SJSA1 (cell line): ENCODE measurements at places on chromosomes 2 and 18.

DNA sequence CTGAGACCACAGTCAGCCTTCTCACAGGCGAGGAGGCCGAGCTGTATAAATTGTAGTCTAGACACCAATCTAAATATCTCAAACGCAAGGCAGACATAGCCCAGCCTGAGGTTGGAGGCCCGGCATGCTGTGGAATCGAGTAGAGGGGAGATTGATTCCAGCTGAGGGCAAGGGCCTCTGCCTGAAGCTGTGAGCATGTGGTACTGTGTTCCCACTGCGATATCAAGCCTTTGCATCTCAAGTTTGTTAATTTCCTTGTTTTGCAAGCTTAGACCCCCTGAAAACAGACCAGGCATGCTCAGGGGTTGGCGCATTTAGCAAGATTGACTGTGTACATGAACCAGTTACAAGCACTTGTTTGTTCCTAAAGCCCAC lies 65.1 kb upstream of the FOSL2 start:
- no peak for DNase-seq

DNA sequence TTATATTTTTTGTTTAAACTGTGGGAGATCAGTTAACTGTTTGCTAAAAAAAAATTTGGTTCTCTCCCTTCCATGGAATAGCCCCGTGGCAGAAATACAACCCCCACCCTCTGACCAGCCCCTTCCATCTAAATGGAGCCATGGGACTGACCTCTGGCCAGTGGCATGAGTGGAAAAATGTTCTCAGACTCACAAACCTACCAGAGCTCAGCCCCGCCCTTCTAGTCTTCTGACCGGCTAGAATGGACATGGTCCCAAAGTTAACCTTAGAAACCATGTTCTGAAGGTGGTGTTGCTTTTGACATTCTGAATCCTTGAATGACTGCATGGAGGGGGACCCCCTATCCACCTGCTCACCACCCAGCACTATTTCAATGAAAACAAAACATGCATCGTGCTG lies 1.3 kb upstream of the CHRNA1 start:
- no peak for DNase-seq

GRCh38 chr18:48949606-48950535 lies 894 bp downstream of the SMAD7 start:
- DNase-seq, result peak; percentile 40

DNA sequence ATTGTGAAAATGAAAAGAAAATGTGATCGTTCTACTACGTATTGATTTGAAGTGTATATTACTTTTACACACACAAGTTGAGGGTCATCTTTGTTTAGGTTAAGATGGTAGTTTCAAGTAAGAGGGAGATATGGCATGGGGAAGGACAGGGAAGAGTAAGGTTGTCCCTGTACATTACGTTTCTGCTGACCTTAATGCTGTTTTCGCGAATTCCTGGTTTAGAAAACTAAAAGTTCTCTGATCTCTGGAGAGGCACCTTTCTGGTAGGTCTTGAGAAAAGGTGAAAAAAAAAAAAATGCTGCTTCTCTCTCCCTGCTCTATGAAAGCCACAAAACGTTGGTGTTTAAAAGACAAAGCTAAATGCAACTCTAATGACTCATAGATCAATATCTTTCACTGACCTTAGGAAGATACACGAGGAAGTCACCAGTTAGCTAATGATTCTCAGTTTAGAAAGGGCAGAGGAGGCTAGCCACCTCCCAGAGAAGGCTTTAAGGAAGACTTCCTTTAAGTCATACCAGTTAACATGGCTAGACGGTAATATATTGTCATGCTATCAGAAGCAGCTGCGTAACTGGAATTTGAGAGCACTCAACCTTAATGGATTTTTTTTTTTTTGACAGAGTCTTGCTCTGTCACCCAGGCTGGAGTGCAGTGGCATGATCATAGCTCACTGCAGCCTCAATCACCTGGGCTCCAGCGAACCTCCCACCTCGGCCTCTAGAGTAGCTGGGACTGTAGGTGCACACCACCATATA lies 13.2 kb downstream of the TXNDC2 start:
- DNase-seq, result no peak
